Fibroblast of skin of right biceps (primary cell): ENCODE measurements at places on chromosomes 4 and X.

GRCh38 chr4:71009086-71009485 is 15.6 kb downstream of the DCK start:
- peak; percentile 82 for DNase-seq

DNA sequence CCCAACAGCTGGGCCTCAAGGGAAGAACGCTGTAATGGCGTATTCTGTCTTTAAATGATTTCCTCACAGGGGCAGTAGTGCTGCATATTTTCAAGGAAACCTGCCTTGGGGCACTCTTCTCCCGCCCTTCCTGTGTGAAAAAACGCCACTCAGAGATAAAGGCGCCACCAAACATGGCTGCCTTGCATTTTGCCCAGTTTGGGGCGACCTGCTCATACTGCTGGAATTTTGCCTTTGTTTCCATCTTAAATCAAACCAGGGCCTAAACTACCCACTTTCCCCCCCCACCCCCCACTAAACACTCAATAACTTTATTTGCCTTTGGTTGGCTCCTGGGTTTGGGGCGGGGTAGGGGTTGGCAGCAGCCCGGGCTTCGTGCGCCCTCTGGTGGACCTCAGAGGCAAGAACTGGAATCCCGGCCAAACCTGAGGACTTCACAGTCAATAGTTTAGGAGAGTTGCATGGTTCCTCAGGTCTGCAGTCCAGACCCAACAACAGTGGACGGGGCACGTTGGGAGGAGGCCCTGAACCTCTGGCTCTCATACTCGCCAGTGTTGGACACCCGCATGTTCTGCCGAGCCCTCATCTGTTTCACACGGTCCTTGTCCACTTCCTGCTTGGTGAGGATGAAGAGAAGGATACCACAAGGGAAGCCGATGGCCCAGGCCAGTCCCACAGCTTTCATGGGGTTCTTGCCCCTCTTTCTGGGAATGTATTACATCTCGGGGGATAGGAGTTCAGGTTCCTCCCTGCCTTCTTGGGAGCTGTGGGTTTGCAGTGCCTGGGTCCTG is 220.1 kb upstream of the STK26 start:
- DNase-seq, result no peak

DNA sequence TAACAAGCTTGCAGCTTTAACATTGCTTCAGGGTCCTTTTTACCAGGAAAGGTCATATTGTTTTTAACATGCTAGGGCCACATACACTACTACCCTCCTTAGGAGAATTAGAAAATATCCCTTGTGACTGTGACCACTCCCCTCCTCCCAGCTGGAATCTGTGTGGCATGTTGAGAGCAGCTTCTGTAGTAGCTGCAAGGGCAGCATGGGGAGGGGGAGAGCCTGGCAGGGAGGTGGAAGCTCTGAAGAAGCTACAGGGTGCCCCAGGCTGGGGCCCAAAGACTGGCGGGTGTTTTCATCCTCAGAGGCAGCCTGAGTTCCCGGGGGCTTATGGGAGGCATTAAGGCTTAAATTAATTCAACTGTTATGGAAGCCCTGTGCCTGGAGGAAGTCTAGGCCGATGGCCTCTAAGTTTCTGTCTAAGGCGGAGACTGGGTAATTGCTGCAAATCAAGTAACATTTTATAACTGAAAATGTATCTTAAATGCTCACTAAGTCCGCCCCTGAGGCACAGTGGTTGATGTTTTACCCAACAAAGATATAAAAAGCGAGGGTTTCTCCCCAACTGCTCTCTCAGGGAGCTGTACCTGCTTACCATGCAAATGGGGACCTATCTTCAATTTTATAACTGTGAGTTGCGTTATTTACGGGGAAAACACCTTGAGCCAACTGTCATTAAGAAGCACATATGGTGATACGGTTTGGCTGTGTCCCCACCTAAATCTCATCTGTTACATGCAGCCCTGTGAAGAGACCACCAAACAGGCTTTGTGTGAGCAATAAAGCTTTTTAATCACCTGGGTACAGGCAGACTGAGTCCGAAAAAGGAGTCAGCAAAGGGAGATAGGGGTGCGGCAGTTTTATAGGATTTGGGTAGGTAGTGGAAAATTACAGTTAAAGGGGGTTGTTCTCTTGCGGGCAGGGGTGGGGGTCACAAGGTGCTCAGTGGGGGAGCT is 37.4 kb upstream of the STS start:
- no peak for DNase-seq

GRCh38 chr4:87853108-87853507 is 20.3 kb downstream of the MEPE start:
- peak; percentile 55 for DNase-seq

GRCh38 chr4:4492161-4492847 is 49.5 kb downstream of the STX18 start:
- peak; percentile 69 for DNase-seq

DNA sequence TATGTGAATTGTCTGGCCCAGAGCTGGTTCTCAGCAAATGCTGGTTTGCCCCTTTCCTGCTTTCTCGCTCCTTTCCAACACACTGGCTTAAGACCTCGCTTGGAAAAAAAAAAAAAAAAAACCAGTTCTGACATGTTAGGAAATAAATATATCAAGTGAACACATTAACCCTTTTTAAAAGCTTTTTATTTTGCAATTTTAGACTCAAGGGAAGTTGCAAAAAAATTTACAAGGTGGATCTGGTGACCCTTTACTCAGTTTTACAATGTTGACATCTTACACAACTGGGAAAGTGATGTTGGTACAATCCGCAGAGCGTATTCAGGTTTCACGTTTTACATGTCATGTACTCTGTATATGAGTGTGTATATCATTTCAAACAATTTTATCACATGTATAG is 100.1 kb downstream of the RTL5 start:
- no peak for DNase-seq

- no peak for DNase-seq
Measured at GRCh38 chr4:915041-915474, 17.1 kb downstream of the GAK start.

DNA sequence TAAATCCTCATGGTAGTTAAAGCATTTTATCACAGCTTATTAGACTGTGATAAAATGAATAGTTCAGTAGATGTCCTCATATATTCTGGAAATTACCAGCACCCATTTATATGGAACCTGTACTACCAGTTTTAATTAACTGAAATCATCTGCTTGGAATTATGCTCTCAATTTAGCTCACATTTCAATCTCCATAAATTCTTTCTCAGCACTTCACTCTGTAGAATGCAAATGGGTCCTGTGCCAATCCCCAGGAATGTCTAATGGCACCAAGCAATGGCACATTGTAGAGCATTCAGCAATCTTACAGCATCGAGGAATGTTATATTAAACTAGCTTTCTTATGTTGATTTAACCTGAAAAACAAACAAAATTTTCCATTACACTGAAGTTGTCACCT is 355.1 kb downstream of the PDHA2 start:
- no peak for DNase-seq
